ENCODE measurements at places on chromosomes 5 and 9.

DNA sequence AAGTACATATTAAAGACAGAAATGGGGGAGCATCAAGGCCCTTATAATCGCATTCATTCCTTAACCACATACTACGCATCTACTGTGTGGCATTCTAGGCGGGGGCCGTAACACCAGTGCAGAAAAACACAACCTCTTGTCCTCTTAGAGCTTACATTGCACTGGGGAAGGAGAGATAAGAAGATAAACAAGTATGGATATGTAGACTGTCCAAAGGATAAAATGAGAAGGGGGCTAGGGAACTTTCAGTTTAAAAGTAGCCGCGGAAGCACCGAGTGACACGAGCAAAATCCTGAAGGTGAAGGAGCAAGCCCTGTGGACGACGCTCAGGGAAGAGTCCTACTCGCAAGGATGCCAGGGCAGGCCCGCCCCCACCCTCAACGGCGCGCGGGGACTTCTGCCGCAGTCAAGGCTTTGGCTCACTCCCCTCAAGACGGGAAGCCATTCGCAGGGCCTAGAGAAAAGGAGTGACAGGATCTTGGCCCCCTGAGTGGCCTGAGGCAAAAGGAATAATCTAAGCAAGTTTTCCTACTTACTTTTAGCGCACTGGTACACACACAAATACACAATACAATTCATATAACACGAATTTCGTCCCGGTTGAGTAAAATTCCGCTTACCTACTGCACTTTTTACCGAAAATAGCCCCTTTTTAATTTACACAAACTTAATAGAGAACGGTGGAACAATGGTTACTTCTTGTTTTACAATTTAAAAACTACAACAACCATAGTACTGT, 1.3 kb upstream of the NIPBL start:
- DNase-seq, result peak; percentile 67

DNA sequence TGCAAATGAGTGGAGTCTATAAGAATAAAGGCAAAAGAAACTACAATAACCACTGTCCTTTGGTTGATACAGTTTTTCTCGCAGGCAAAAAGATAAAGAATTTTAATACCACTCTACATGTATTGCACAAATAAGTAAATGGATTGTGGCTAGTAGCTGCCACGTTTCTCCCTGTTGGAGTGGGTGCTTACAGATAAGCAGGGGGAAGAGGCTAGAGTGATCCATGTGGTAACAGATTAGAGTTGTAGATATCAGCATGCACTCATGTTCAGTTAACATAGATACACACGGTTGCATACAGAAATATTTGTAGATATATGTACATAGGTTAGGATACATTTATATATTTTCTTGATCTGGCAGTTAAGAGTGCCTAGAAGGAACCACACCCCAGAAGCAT, 179.5 kb downstream of the ARHGEF28 start:
- DNase-seq, result no peak

DNA sequence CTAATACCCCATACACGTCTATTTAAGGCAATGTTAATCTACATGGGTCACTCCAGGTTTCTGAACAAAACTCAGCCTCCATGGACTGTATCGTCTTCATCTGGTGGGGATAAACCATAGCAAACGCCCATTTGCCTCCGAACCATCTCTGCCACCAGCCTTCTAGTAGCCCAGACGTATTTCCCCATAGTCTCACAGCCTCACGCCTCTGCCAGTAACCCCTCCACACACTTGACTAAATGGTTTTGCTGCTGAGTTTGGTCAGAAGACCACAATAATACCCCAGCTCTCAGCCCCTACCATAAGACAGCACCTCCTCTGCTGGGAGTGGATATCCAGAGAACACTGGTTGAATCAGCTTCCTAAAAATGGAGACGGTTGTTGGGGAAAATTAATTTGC, 8.7 kb downstream of the ERAP2 start:
- no peak for DNase-seq

DNA sequence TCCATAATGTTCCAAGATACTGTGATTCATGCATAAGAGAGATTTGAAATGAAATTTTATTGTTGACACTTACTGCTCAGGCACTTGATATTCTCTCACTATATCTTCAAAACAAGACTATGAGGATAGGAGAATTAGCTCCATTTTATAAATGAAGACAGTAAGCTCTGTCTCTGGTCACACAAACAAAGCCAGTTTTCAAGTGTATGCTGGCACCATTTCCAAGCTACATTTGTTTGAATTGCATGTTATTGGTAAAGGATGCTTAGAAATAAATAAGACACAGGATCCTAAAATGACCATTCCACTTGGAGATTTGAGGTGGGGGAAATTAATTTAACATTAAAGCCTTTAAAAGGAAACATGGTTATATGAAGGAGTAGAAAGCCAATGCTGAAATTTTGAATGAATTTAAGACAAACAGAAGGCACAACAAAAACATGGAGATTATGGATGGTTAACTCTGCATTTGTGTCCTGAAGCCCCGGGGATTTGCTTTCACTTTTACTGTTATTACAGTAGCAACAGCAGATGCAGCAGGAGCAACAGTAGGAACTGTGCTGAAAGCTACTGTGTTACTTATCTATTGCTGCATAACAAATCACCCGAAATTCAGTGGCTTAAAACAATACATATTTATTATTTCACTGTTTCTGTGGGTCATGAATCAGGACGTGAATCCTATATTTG, 79.7 kb upstream of the ASTN2 start:
- DNase-seq, result no peak

All from stimulated activated CD8-positive, alpha-beta memory T cell treated with anti-CD3 and anti-CD28 coated beads, Interleukin-4, amount 100 ng/mL, for 48 hours (primary cell).